ENCODE measurements at places on chromosomes 7 and 10.

GRCh38 chr7:156754201-156754600 is 113.6 kb downstream of the RNF32 start:
- DNase-seq, result no peak

DNA sequence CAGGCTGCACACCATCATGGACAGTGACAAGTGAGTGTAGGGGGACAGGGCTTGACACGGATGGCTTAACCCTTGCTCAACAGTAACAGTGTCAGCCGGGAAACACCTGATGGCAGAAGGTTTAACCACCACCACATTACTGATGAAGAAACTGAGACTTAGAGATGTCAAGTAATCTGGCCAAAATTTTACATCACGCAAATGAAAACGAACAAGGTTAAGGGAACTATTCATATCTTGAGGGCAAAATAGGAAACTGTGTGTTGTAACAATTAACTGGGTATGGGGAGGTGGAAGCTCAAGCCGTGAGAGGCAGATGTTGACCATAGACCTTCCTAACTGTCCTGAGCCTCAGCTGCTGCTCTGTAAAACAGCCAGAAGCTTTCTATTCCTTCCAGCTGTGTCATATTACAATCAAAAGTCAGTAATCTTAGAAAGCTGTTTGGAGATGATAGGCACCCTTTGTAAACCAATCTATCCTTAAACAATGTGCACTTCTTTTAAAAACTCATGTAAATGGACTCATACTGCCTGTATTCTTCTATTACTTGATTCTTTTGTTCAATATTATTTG is 68.4 kb downstream of the ABCC2 start:
- no peak for DNase-seq

DNA sequence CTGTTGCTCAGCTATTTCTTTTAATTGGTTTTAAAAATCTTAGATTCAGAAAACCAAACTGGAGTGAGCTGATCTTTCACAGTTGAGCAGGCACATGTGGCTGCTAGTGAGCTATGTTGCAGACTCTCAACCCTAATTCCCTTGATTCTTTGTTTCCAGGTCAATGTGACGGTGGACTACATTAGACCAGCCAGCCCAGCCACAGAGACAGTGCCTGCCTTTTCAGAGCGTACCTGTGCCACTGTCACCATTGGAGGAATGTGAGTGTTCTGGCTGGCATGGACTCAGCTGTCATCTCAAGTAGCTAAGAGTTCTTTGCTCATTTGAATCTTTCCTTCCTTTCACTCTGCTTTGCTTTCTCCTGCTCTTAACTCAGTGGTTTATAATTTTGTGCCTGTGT is 187.1 kb downstream of the LRRC4 start:
- DNase-seq, result no peak

DNA sequence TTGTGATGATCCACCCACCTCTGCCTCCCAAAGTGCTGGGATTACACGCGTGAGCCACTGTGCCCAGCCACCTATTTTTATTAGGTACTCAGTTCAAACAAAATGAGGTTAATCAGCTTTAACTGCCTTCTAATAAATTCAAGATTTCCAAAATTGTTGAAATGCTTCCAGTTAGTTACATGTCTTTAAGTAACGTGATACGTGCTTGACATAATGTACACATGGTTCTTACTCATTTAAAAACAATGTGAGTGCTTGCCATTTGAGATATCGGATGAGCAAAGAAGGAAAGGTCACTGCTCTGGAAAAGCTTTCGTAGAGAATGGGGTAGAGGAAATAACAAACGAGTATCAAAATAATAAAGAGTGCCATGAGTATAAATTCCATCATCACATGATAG is 83.6 kb downstream of the KMT2E start:
- DNase-seq, result no peak

- no peak for DNase-seq
These were observed 35.0 kb upstream of the EIF4H start for GRCh38 chr7:74138945-74139843.

DNA sequence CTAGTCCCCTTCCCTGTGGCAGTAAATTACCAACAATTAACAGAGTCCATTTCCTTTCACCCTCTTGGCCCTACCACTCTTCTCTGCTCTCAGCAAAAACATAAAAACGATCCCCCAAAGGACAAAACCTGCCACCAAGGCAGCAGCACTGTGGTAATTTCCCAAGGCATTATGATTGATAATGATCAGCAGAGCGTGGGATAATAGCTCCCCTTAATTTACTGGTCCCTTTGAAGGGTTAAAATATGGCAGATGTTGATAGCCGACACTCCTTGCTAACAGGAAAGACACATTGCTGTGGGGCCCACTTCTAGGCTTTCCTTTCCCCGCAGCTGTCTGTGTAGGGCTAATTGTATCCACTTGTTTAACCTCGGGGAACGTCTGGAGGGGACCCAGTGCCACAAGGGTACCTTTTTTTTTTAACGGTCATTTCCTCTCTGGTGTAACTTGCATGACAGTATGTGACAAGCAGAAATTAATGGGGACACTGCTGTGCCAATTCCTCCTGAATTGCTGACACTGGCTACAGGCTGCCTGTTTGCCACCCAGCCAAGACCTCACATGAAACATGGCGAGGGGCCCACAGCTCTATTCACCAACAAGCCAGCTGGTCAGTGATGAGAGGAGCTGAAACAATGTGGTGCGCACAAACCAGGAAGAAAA is 81.3 kb downstream of the CDK6 start:
- DNase-seq, result no peak

DNA sequence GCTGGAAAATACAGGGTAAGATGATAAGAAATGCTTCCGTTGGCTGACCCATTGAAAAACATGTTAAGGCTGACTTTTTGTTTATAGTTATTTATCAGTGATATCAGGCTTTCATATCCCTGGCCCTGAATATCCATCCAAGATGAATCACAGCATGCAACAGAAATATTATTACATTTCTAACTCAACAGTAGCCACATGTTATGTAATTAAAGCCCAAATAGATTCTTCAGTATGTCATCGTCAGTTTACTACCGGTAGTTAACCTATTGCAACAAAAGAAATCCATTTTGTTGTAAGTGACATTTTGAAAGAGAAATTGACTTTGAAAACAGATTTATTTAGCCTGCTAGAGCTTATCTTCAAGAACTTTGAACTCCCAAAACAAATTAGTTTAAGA is 354.1 kb upstream of the CELF2 start:
- no peak for DNase-seq

DNA sequence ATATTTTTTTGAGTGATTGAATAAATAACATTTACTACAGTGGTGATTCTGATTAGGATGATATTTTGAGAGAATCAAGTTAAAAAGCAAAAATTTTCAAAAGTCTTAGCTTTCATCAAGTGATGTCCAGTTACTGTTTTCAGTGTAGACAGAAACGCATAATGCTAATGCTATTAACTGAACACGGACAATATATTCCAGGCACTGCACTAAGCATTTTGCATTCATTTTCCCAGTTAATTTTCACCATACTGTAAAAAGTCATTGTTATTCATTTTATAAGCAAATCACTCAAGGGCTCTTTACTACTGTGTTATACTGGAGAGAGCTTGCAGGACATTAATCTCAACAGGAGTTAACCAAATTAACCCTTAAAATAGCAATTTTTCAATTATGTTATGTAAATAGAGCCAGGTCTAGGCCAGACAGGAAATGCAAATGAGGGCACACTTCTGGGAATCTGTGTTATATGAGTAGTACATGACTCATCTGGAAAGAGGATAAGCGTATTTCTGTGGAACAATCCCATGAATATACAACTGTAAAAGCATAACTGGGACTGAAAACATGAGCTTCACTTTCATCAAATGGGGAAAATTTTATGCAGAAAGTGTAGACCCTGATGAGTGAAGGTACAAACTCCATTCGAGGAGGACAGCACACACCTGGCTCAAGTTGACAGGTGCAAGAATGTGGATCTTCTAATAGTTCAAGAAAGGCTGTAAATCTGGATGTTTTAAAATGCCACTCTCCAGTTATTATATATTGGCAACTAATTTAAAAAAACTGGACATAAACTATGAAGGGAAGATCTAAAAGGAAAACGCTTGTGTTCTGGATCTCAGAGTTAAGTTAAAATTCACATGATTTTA is 75.4 kb downstream of the ANK3 start:
- no peak for DNase-seq

- no peak for DNase-seq
These were observed 11.6 kb downstream of the GOLGA7B start for GRCh38 chr10:97861097-97861750.

- DNase-seq, result no peak
These were observed 142.7 kb downstream of the TRIL start for GRCh38 chr7:28815369-28815927.

DNA sequence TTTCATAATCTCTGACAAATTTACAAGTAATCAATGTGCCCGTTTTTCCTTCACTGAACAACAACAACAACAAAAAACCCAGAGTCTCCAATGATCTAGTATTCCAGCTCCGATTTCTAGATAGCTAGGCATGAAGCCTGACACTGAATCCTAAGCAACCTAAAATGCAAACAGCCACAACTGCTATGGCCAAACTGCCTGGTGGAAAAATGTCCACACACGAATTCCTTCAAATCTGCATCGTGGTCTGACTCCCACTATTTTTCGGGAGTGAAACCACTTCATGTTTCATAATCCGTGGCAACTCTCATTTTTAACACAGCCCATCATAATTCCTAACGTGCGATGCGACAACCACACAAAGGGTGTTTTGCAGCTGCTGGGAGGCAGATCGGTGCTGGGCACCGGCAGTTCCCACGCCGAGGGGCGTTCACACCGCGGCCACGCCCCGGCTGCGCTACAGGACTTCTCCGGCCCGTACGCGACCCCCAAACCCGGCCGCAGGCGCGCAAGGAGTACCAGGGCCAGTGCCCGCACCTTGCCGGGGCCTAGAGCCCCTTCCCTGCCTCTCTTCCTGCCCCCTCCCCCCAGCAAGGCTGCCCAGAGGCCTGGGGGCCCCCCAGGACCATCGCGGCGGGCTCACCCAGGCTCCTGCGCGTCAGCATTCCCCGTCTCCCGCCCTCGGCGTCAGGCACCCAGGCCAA is 814 bp downstream of the RUFY2 start:
- no peak for DNase-seq

GRCh38 chr7:26376175-26376917 is 84.7 kb downstream of the SNX10 start:
- no peak for DNase-seq

GRCh38 chr10:76915316-76915715 is 722.3 kb downstream of the KCNMA1 start:
- DNase-seq, result no peak

GRCh38 chr10:36141856-36142560 is 499.9 kb upstream of the FZD8 start:
- DNase-seq, result no peak

DNA sequence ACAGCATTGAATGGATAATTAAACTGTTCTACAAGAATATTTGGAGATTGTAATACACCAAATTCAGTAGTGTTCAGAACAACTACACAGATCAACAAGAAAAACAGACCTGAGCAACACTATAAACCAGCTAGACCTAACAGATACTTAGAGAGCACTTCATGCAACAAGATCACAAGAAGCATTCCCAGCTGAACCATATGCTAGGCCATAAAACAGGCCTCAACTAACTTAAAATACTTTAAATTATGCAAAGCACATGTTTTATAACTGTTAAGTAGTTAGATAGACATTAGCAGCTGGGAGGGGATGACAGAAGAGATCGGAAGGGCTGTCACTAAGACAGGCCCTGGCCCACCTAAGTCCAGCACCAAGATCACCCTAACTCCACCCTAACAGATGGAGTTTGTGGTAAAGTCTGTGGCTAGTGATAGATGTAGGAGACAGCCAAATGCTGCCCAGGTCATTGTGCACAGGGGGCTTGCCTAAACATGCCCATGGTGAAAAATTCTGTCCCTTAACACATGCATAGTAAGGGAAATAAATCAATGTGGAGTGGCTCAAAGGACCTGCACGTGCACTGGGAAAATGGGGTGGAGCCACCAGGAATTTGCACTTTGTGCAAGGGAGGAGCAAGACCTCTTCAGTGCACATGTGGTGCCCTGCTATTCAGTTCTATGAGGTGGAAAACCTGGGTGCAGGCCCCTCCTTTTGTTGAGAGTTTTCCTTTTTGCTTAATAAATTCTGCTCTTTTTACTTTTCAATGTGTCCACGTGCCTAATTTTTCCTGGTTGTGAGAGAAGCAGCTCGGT is 567.8 kb upstream of the NRG3 start:
- no peak for DNase-seq

DNA sequence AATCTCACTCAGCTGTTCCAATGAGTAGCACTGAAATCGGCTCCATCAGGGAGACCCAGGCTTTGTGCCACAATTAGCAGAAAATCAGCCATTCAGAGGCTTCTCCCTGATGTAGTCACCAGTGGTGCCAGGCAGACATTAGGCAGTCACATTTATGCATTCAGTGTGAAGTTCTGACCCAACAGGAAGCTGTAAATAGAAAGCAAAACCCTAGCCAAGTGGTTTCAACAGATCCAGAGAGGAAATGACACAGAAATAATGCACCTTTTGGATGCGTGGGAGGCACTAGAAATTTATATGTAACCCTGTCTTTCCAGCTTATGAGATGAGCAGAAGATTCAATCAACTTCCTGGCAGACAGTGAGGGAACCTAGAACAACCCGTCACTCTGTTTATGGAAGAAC is 186.4 kb downstream of the PDE1C start:
- DNase-seq, result no peak

GRCh38 chr10:112899391-112900065 is 50.5 kb upstream of the TCF7L2 start:
- DNase-seq, result no peak

- no peak for DNase-seq
These were observed 18.7 kb upstream of the ZNF800 start for GRCh38 chr7:127411176-127411575.
